ENCODE measurements at places on chromosomes 2 and 18.

DNA sequence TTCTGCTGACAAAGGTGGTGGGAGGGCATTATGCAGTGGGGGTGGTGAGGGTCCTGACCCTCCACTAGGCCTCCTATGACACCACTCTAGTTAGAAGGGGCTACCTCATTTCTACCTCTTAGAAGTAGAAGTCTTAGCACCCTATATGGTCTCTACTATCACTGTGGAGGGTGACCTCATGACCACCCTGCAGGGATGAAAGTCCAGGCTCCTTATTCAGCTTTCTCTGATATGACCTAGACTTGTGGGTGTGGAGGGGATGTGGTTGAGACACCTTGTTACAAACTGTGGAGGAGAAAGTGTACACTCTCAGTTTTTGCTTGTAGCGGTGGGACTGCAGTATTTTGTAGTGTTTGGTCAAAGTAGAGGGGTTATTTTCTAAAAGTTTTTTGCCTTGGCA lies 18.6 kb downstream of the TMEM182 start:
- DNase-seq: no peak

- DNase-seq: no peak
Observed at GRCh38 chr2:88838165-88838635, 146.7 kb downstream of the RPIA start.

DNA sequence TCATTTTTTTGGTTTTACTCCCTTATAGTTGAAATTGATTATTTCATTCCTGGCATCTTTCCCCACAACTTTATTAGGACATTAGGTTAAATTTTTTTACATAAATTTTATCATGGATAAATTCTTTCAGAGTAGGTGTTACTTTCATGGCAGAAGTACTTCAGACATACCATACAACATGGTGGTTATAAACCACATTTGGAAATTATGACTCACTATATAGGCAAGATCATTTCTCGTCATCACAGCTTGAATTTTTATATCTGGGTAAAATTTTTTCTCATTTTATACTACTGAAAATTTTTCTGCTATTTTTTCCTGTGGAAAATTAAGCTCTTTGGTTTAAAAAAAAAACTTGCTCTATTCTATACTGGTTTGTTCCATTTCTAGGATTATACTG lies 111.9 kb upstream of the COL5A2 start:
- DNase-seq: no peak

GRCh38 chr2:38152035-38152434 lies 76.1 kb upstream of the CYP1B1 start:
- no peak for DNase-seq

DNA sequence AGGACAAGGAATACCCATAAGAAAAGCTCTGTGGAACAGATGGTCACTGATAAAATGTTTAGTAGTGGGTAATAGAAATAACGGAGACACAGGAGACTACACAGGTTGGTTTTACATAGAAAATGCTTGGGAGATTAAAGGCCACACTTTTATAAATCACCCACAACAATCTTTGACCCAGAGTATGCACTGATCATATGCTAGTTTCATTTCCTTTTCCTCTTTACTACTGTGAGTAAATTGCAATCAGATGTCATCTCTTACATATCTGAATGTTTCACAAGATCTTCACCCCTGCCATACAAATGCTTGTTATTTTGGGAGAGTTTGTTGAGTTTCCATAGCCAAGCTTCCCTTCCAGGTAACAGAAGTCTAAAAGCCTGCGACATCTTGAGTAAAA lies 978.4 kb upstream of the KLHL29 start:
- no peak for DNase-seq

GRCh38 chr2:26195040-26195984 lies 22.4 kb downstream of the GAREM2 start:
- no peak for DNase-seq

DNA sequence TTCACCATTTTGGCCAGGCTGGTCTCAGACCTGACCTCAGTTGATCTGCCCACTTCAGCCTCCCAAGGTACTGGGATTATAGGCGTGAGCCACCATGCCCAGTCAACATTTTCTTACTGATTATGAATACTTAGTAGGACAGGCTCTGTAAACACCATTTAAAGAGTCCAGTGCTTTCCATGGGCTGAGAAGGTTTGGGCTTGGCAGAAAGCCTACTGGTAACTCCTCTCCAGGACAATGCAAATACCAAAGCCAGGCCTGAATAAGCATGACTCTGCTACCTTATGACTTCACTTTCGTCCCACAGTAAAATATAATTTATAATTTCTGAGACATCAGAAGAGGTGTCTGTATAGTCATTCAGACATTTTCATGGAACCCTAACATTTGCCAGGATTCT lies 60.2 kb upstream of the FAM117B start:
- no peak for DNase-seq

DNA sequence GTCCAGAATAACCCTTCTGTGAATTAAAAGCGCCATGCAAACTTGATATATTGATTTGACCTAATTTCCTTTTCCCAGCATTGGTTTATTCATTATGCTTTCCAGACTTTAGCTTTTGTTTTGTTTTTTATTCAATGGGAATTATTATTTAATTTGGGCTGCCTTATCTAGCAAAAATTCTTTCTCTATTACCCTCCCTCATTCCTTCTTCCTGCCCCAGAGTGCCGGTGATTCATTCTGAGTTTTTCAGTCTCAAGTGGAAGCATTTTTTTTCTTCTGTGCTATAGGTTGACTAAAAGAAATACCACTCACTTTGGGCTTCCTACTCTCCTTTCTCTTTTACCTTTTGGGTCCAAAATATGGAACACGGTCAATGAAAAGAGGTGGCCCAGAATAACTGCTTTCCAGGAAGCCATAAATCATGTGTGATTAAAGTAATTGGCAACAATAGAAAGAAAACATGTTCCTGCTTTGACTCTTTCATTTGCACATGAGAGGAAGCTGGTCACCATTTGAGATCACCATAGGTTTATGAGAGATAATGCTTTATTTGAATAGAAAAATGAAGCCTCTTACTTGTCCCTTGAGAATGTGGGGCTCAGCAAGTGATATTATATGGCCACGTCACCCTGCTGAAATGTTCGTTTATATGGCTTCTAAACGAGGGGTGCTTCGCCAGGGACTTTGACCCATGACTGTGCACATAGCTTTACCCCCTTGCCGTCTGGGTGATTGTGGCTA lies 422.8 kb upstream of the ZEB2 start:
- no peak for DNase-seq
